ENCODE measurements at places on chromosomes 7 and 10.

GRCh38 chr7:133027397-133027796, 54.5 kb downstream of the CHCHD3 start:
- DNase-seq: no peak

DNA sequence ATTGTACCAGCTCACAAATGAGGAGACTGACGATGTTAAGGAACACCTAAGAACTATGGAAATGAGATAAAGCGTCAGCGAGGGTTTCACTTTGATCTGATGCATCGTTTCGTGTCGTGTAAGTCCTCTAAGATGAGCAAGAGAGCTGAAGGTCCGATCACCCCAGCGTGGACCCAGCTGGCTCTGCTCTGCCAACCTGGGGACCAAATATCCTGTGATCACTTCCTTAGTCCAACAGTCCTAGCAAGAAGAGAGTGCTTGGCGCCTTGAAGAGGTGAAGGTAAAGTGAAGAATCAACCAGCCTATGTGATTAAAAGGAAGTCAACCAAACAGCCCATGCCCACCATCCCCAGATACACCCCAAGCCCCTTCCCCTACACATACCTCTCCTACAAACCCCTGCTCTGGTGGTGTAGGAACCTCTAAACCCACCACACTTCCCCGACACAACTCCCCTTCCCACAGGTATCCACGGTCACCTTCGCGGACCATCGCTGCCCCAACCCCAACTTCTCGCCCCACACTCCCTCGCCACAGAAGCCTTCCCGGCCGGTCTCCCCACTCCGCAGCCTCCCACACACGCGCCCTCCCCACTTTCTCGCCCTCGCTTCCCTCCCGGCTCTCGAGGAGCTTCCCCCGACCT, 722 bp downstream of the UPF2 start:
- DNase-seq: peak; percentile 35

DNA sequence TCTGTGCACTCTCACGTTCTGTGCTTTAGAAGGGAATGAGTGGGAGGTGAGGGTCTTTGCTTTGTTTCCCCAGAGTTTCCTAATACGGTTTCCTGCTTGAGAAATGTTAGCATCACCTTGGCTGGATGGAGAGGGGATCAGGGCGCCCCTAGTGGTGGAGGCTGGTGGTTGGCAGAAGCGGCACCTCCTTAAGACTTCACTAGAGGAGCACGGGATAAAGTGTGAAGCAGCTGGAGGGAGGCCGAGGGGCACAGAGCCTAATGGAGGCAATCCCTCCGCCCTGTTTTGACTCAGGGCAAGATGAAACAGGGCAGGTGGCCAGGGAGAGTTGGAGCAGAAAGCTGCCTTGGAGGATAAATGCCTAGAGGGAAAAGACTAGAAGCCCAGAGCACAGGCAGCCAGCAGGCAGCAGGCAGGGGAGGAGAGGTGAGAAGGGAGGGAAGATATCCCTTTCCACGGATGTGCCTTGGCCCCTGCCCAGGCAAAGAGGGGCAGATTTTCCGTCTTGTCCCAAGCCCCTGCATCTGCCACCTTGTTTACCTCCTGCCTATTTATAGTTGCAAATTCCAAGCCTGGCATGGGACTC, 56.0 kb upstream of the BTRC start:
- DNase-seq: peak; percentile 23

GRCh38 chr10:104472505-104472904, 118.9 kb downstream of the CFAP58 start:
- peak; percentile 80 for DNase-seq

DNA sequence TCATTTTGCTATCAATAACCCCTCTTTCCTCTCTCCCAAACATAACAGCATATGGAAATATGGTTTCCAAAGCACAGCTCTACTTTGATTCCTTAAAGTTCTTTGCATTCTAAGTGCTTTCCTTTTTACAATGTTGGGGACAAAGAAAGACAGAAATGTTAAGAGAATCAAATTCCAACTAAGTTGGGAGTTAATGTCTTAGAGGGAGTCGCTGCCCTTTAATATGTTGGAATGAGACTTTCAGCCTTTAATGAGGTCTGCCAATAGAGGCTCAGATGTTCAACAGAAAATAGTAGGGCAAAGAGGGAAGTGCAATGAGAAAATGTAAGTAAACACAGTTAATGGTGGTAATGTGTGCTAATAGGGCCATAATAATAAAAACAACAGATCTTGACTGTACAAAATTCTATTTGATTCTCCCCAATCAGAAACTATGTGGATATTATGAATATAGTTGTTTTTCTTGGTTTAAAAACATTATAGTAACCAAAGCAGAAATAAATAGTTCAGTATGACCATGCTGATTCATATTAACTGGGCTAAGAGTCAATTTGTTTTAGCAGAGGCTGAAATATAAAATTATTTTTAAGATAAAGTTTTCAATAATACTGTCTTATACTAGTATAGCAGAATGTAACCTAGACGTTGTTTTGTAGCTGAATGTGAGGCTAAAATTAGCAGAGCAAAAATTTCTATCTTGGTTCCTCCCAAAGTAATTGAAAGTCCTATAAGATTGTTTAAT, 10.3 kb downstream of the HYCC1 start:
- no peak for DNase-seq

DNA sequence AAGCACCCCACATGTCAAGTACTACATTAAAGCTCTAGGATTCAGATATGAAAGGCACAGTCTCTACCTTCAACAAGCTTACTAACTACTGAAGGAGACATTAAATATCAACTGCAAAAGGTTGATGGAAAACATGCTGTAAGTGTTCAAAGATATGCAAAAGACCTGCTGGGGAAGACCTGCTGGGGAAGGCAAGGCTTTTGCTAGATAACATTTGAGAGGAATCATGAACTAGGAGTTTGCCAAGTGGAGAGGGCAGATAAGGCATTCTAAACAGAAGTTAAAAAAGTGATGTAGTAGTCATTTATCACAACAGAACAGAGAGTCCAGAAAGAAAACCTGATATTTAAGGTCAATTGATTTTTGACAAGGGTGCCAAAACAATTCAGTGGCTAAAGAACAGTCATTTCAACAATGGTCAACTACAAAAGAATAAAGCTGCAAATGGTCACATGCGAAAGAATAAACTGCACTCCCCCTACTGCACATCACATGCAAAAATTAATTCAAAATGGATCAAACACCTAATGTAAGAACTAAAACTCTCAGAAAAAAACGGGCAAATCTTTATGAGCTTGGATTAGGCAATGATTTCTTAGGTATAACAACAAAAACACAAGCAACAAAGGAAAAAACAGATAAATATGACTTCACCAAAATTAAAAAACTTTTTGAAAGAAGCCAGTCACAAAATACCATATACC, 23.0 kb upstream of the MSS51 start:
- DNase-seq: no peak

DNA sequence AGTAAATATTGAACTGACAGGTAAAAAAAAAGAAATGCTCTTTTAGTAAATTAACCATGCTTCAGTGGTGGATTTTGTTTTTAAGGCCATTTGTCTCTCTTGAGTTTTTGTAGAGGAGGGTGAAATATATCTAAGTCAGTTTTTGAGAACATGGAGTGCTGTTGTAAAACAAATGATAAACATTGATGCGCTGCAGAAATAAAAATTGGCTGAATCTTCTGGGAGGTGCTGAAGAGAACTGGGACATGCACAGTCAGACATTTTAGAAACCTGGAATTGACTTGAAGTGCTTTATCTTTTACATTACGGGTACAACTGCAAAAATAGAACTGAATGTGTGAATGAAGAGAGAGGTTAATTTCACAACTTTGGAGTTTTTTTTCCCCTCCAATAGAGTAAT, 203.0 kb upstream of the HDAC9 start:
- DNase-seq: no peak

GRCh38 chr10:89163265-89163995, 43.7 kb downstream of the CH25H start:
- DNase-seq: no peak

- DNase-seq: no peak
Measured at GRCh38 chr7:2084781-2085505, 147.8 kb downstream of the MAD1L1 start.

DNA sequence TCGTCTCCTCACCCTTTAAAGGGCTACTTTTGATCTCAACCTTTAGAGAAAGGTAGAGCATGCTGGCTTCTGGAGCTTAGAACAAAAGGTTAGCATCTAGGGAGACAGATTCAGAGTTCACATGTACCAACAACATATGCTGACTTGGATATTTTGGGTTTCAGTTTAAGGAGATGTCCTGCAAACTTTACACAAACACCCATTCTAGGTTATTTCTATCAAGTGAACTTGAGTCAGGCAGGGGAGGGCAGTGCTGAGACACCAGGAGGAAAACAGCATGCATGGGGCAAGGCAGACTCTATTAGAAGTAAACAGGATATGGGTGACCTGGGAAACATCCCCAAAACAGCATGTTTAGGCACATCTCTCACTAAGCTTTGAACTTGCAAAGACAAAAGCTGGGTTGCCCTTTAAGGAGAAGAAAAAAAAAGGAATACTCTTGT, 43.8 kb downstream of the ARL4A start:
- no peak for DNase-seq

GRCh38 chr7:155964543-155964942, 152.3 kb upstream of the SHH start:
- no peak for DNase-seq

DNA sequence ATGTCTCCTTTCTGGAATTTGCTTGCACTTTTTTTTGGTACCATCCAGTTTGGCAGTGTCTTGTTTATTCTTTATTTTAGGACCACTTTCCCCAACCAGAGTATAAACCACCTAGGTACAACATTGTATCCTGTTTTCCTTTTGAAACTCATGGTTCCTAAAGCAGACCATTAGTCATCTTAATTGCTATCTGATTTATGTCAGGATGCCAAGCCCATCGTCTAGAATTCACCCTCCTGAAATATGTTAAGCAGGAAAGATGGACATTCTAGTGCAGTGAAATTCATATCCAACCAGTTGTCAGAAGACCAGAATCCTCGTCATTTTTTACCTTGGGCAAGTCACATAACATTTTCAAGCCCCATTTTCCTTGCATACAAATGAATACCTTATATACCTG, 223.6 kb upstream of the KMT2E start:
- no peak for DNase-seq

DNA sequence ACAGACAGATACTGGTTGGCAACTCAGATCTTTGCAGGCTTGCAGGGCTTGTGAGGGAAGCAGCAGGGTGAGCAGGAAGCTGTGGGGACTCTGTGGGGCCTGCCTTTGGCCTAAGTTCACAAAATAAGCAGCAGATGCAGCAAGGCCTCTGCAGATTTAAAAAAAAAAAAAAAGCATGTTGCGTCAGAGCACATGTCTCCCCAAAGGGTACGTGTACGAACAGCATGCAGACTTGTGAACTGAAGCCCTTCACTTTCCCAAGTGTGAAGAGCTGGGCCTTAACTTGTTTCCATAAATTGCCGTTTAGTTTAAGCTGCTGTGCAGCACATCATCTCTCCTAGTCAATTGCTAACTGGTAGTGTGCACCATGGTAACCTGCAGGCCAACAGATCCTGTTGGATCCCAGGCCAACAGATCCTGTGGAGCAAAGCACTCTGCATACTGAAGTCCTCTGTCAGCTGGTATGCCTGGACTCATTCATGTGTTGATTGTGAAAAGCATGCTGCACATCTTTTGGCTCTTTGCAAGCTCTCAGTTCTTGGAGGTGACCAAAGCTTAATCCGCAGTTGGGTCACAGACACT, 10.8 kb upstream of the XPNPEP1 start:
- DNase-seq: no peak

DNA sequence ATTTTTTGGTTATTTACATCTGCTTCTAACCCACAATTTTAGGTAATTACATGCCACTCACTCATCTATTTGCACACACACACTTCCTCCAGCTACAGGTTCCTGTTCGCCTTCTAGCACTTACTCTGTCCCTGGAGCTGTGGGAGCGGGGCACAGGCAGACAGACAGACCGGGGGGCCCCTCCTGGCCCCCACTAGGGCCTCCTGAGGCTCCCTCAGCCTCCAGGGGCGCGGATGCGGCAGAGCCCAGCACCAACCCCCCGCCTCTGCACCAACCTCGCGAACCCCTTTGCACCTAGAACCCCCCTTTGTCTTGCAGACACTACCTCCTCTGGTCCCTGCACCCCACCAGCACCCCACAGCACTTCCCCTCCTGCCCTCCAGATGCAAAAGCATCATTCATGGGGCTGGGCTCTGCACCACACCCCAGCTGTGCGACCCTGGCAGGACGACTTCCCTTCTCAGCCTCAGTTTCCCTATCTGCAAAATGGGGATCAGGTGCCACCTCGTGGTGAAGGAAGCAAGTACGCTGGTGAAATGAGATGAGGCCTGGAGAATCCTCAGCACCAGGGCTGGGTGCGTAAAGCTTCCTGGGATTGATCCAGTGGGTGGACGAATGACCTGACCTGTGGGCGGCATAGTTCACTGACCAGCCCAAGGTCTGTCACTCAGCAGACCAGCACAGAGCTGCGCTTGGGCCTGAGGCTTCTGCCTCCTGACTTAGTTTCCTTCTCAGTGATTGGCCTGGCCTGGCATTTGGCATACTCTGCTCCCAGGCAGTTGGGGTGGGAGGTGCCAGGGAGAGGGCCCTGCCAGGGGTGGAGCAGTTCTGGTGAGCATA, 37.9 kb downstream of the ELFN1 start:
- no peak for DNase-seq

GRCh38 chr7:40200791-40201190, 66.0 kb downstream of the SUGCT start:
- peak; percentile 63 for DNase-seq

- DNase-seq: no peak
Measured at GRCh38 chr7:18364396-18364795, 131.2 kb upstream of the HDAC9 start.

DNA sequence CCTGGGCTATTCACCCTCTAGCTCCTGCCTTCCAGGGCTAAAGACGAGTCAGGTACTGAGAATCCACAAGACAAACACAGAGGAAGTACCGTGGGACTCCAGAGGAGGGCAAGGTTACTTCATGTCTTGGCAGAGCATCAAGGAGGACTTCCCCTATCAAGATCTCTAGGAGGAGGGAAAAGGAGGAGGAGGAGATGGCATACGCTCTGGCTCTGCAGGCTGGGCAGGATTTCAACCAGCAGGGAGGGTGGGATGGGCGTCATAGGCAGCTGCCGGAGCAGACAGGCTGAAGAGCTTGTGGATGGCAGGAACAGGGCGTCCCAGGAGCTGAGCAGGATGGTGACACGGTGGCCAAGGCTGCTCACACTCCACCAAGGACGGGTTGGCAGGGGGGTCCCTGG, 21.3 kb downstream of the MDH2 start:
- DNase-seq: peak; percentile 88

GRCh38 chr7:35355911-35356310, 102.0 kb upstream of the TBX20 start:
- no peak for DNase-seq

DNA sequence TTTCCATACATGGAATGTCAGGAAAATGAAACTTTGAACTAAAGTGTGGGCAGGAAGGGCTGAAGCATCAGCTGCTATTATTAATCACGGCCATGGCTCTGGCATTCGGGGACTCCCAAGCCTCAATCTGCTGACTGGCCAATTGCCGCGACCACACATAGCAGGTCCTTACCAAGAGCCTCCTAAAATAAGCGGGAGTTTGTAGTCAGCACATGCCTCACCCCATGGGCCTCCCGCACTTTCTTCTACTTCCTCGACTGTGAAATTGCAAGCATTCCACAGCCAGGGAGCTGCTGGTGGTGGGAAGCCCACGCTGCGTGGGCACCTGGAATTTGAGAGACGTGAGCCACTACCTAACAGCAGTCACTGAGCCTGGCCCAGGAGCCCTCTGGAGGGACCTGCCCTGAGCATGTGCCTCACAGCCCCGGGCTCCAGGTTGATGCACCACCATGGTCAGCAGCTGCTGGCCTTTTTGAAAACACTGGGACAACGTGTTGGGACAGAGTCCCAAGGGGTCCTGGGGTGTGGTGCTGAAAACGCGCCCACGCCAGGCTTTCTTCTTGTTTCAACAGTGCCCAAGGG, 211.4 kb downstream of the TNS3 start:
- no peak for DNase-seq

All from RPMI7951 (cell line).